ENCODE measurements at places on chromosomes 7 and 10.

GRCh38 chr7:68200051-68200670, 1203.5 kb downstream of the TYW1 start:
- no peak for DNase-seq

DNA sequence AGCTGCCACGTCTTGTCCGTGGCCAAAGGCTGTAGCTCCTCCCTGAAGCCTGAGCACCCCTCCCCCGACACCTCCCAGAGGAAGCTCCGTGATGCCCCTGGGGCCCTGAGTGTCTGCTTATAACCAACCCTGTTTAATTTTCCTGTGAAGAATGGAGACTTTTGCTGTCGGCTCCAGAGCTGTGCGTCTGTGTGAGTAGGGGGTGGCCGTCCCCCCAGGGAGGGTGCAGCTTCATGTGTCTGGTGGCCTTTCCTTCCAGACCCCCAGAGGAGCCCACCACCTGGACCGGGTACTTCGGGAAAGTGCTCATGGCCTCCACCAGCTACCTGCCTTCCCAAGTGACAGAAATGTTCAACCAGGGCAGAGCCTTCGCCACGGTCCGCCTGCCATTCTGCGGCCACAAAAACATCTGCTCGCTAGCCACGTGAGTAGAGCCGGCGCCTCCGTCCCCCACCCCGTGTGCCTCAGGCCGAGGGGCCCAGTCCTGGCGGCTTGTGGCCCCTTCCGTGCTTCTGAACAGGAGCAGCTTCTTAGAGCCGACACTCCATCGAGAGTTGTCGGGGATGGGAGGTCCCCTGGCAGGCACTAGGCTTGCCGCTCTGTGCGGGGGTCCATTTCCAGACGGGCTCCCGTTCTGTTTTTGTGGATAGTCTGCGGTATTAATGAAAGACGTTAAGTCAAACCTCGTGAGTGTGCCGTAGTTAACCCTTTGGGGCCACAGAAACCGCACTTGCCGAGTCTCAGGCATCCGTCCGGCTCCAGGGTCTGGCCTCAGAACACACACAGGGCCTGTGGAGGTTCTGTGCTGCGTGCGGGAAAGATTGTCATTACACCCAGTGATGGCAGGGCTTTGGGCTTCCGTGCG, 37.1 kb downstream of the WIPI2 start:
- DNase-seq, result no peak

- DNase-seq, result no peak
Observed at GRCh38 chr10:94673614-94674321, 9.8 kb upstream of the CYP2C18 start.

DNA sequence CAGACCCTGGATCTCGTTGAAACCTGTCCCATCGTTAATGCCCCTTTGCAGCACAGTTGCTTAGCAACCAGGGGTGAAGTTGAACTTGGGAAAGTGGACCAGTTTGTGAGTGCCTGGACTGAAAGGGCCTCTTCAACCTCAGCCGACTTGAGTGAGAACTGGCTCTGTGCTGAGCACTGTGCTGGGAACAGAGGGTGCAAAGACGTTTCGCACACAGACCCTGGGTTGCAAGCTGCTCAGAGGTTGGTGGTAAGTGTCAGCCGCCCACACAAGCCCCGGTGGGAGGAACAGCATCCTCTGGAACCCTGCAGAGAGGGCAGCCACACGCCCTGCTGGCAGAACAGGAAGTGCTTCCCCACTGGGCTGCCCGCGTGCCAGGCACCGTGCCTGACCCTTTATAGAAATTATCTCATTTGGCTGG, 89.2 kb downstream of the CARD11 start:
- DNase-seq, result no peak

DNA sequence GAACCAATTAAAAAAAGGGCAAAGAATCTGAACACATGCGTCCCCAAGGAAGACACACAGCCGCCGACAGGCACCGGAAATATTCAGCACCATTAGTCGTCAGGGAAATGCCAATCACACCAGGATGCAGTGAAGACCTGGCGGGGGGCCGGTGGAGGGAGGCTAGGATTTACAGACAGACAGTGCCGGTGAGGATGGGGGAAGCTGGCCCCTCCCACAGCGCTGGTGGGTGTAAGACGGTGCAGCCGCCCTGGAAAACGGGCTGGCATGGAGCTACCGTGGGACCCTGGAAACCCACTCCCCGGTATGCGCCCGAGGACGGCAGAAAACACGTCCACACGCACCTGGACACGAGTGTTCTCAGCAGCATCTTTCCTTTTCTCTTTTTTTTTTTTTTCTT, 4.8 kb upstream of the ADAP1 start:
- DNase-seq, result no peak

DNA sequence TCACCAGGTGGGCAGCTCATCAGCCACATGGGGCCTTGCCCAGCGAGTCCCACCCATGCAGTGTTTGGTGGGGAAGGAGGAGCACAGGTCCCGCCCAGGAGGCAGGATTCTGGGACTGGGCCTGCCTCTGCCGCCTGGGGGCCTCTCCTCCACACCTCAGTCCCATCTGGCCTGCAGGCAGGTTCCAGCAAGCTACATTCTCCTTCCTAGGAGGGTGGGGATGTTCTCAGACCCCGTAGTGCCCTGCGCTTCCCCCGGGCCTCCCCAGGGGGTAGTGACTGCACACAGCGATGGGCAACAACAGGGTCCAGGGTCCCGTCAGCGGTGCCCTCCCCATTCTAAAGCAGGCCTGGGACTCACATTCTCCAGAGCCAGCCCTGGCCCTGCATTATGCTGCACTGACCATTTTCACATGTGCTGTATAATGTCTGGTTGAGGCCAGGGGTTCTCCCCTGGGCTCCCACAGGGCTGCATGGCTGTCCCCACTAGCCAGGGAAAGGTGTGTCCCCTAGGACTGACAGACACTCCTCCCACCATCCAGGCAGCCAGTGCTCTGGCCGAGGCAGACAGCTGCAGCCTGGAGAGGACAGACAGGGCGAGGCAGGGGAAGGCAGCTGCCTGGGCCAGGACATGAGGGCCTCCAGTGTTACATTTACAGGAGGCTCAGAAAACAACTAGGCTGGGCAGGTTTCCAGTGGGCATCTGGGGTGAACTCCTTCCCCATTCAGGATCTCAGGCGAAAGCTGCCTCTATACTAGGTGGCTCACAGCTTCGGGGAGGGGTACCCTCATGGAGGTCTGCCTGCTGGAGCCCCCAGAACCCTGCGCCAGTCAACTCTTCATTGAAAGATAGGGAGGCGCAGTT, 9.3 kb downstream of the RASGEF1A start:
- no peak for DNase-seq

- no peak for DNase-seq
Observed at GRCh38 chr10:92830478-92831389, 17.6 kb upstream of the EXOC6 start.

GRCh38 chr10:28468707-28469483, 64.0 kb upstream of the WAC start:
- no peak for DNase-seq

DNA sequence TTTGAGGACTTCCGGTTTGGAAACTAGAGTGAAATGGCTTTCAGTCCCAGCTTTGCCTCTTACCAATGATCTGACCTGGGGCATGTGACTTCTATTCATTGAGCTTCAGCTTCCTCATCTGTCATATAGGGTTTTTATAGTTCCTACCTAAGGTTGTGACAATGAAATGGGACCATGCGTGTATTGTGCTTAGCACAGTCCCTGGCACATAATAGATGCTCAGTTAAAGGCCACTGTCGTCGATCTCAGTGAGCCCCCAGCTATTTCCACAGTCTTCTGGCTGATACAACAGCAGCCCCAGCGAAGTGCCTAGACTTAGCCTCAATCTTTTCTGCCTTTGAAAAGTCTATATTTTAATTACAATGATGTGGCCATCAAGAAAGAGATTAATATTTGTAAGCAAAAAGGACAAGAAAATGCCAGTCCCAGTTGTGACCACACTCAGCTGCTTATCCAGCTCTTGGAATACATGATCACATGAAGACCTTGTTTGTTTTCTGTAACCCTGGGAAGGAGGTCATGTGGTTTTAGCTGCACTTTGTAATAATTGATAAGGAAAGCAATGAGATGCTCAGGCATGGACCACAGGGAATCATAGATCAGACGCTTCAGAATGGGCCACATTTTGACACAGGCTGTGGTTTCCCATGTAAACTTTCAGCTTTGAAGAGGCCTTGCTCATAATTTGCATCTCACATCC, 44.6 kb downstream of the VWA2 start:
- DNase-seq, result no peak

DNA sequence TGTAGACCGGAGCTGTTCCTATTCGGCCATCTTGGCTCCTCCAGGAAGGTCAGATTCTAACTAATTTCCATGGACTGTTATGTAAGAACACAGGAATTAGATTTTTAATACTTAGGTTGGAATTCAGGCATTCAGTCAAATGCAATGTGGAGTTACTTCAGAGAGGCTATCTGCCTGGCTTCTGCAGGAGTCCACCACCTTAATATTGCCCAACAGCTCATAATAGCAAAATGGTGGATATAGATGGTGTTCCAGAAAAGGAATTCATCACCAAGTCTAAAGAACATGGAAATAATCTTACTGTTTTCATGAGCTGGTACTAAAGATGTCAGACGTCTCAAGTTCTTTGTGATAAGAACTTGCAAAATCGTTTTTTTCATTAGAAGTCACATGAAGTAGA, 39.5 kb downstream of the CRHR2 start:
- DNase-seq, result no peak

DNA sequence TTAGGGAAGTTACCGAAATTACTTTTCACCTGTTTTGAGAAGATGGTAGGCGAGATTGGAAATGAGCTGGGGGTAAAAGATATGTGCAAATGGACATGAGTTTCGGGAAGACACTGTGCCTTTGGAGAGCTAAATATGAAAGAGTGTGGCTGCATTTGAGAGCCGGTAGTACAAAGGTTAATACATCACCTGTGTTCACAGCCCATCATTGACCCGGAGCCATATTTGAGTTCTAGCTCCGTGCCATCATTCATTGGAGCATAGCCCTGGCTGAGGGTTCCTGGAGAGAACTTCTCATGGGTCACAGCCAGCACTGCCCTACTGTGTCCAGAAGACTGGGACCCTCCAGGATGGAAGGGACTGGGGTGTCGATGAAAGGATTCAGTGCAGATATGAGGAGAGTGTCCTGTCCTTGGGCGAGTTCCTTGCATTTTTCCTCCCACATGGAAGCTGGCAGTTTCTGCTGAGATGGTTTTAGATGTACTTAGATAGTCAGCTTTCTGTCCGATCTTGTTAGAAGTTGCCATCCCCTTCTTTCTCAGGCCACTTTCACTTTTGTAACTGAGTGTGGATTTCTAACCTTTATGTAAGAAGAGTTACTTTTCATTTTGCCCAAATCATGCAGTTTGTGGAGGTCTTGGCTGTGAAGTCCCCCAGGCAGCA, 138.8 kb downstream of the JCAD start:
- DNase-seq, result no peak

GRCh38 chr10:113718969-113719822, 32.3 kb upstream of the PLEKHS1 start:
- no peak for DNase-seq

- no peak for DNase-seq
Observed at GRCh38 chr7:101418694-101419093, 56.0 kb downstream of the COL26A1 start.

DNA sequence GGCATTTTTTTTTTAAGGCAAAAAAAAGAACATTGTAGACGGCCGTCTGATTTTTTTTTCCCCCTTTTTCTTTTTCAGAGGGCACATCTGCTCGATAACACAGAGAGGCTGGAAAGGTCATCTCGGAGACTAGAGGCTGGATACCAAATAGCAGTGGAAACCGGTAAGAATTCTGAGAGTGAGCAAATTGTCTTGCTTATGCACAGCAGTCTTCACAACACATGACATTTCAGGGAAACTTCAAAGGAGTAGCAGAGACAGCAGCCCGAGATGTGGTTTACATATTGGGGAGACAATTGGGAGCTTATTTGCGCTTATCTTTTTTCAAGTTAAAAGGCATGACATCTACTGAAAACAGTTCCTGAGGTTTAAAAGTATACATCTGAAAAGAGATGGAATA, 91.2 kb downstream of the VTI1A start:
- no peak for DNase-seq

DNA sequence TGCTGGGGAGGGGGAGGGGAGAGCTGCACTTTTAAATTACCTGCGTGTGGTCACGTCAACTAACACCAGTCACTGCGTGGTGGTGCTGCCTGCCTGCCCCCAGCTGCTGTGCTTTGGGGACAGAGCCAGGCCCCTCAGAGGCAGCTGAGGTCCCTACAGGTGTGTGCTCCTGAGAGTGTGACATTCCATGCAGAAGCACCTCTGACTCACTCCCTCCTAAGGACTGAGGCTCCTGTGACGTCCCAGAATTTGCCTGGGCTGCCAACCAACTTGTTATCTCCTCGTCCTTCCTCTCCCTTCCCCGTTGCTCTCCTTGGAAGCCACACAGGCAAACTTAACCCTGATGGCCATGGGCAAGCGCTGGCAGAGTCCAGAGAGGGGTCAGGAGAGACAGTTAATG, 563.0 kb downstream of the PARD3 start:
- DNase-seq, result no peak

DNA sequence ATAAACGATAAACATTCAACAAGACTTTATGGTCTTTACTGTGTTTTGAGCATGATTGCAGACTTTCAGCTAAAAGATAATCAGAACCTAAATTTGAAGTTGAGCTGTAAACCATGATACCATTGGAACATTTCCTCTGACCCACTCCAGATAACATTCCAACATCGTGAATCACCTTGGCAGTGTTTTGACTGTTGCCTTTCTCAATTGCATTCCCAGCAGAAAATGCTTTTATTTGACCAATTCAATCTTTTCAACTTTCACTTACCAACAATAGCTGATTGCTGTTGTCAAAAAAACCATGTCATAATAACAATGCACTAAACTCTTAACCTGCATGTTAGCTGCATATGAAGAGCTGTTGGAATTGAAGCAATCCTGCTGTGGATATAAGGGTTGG, 165.5 kb downstream of the MDFIC start:
- no peak for DNase-seq

DNA sequence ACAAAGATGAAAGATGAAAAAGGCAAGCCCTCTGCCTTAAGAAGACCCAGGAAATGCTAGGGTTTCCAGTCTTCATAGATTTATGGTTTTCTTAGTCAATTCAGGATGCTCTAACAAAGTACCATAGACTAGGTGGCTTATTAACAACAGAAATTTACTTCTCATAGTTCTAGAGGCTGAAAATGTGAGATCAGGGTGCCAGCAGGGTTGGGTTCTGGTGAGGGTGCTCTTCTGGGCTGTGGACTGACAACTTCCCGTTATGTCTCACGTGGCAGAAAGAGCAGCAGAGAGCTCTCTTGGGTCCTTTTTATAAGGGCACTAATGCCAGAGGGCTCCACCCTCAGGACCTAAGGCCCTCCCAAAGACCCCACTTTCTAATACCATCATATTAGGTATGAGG, 23.7 kb downstream of the ELMO1 start:
- no peak for DNase-seq
